ENCODE measurements at places on chromosomes 3 and 15.

- DNase-seq: no peak
Observed at GRCh38 chr3:108432431-108432830, 78.0 kb downstream of the MYH15 start.

GRCh38 chr3:151283907-151284461 lies 5.6 kb upstream of the P2RY14 start:
- no peak for DNase-seq

GRCh38 chr15:52162876-52163275 lies 28.3 kb downstream of the GNB5 start:
- DNase-seq: no peak

DNA sequence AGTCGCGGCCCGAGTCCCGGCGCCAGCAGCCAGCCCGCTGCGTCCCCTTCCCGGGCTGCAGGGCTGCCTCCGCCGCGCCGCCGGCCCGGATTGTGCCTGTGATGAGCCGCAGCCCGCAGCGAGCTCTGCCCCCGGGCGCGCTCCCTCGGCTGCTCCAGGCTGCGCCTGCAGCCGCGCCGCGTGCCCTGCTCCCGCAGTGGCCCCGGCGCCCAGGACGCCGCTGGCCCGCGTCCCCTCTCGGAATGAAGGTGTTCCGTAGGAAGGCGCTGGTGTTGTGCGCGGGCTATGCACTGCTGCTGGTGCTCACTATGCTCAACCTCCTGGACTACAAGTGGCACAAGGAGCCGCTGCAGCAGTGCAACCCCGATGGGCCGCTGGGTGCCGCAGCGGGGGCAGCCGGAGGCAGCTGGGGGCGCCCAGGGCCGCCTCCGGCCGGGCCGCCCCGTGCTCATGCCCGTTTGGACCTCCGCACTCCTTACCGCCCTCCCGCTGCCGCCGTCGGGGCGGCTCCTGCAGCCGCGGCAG lies 1.2 kb downstream of the CHST2 start:
- no peak for DNase-seq

- no peak for DNase-seq
Observed at GRCh38 chr15:83065431-83065830, 1.6 kb downstream of the BTBD1 start.

GRCh38 chr3:6770397-6770690 lies 90.6 kb upstream of the GRM7 start:
- DNase-seq: no peak

DNA sequence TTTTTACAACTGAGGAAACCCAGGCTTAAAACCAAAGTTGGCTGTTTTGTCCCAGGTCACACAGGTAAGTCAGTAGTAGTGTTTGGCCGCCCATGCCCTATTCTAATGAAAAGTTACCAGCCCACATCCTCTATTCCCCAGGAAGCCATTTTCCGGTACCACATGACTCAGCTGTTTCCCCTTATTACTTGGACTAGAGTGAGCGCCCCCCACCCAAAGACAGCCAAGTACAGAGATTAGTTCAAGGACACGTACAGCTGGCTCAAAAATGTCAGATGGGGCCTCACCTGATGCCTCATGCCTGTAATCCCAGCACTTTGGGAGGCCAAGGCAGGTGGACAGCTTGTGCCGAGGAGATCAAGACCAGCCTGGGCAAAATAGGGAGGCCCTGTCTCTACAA lies 8.5 kb upstream of the KLHL6 start:
- no peak for DNase-seq

DNA sequence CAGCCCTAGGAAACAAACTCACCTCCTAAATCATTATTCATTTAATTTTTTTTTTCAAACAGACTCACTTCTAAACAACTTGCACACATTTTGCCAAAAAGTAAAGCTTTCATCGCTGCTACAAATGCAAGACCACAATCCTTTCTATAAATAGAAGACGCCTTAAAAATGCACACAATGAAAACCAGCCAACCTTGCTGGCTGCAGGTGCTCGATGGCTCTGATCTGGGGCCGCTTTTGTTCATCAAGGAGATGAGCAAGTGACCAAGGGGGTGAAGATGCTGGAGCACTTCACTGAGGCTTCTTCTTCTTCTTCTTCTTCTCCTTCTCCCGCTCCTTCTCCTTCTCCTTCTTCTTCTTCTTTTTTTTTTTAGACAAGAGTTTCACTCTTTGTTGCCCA lies 12.7 kb upstream of the SLC6A6 start:
- DNase-seq: no peak

GRCh38 chr15:52124270-52124880 lies 11.8 kb upstream of the BCL2L10 start:
- no peak for DNase-seq

DNA sequence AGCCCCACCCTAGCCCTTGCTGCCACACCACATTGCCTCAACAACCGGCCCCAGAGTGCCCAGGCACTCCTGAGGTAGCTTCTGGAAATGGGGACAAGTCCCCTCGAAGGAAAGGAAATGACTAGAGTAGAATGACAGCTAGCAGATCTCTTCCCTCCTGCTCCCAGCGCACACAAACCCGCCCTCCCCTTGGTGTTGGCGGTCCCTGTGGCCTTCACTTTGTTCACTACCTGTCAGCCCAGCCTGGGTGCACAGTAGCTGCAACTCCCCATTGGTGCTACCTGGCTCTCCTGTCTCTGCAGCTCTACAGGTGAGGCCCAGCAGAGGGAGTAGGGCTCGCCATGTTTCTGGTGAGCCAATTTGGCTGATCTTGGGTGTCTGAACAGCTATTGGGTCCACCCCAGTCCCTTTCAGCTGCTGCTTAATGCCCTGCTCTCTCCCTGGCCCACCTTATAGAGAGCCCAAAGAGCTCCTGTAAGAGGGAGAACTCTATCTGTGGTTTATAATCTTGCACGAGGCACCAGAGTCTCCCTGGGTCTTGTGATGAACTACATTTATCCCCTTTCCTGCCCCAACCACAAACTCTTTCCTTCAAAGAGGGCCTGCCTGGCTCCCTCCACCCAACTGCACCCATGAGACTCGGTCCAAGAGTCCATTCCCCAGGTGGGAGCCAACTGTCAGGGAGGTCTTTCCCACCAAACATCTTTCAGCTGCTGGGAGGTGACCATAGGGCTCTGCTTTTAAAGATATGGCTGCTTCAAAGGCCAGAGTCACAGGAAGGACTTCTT lies 39.1 kb downstream of the MESD start:
- DNase-seq: no peak

- no peak for DNase-seq
Observed at GRCh38 chr15:62886431-62887071, 156.0 kb upstream of the TPM1 start.

GRCh38 chr15:40986820-40987219 lies 33.5 kb downstream of the CHAC1 start:
- DNase-seq: no peak

DNA sequence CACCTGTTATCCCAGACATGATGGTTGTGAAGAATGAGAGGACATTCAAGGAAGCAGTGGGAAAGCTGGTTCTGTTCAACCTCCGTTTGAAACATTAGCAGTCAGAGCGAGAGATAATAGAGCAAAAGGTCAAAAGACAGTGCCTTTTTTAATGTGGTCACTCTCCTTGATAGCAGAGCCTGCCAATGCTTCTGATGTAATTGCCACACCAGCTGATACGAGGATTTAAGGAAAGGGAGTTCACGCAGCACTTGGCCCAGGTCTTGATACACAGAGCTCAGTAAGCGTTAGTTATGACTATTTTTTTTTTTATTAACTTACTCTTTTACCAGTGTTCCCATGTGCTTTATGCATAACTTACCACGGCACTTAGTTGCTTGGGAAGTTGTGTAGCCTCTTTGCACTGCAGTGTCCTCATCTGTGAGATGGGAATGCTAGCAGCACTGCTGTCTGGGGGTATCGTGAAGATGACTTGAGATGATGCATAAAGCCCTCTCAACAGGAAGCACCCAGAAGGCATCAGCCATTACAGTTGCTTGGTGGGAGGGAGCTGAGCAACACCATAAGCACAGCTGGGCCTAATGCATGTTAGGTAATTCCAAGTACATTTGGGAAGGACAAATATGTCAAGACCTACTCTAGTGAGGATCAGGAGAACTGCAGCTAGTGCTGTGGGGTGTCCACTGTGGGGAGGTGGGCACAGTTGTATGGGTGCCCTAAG lies 123.3 kb upstream of the RASGRP1 start:
- no peak for DNase-seq

- DNase-seq: no peak
Observed at GRCh38 chr3:5006755-5007202, 27.5 kb downstream of the BHLHE40 start.

DNA sequence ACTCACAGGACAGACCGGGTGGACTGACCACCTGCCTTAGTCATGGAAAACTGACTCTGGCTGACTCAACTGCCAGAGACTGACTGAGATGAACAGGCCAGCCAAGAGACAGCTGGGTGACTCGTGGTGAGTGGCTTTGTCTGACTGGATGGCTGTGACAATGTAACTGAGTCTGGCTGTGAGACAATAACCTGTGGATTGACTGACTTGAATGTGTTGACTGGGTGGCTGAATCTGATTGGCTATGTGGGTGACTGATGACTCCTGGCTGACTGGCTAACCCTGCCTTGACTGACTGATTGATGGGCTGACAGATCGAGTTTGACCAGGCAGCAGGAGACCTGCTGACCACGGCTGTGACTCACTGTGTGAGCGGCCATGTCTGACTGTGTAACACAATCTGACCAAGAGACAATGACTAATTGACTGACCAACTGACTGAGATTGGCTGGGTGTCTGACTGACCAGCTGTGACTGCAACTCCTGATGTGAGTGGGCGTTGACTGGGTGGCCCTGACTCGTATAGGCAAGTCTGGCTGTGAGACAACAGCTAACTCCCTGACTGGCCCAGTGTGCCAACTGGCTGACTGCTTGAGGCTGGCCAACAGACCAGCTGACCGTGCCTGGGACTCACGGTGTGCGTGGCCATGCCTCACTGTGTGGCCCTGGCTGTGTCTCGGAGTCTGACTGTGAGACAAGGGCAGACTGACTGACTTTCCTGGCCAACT lies 509.1 kb downstream of the SHQ1 start:
- no peak for DNase-seq

- no peak for DNase-seq
Observed at GRCh38 chr15:100152463-100152862, 189.3 kb downstream of the ADAMTS17 start.

DNA sequence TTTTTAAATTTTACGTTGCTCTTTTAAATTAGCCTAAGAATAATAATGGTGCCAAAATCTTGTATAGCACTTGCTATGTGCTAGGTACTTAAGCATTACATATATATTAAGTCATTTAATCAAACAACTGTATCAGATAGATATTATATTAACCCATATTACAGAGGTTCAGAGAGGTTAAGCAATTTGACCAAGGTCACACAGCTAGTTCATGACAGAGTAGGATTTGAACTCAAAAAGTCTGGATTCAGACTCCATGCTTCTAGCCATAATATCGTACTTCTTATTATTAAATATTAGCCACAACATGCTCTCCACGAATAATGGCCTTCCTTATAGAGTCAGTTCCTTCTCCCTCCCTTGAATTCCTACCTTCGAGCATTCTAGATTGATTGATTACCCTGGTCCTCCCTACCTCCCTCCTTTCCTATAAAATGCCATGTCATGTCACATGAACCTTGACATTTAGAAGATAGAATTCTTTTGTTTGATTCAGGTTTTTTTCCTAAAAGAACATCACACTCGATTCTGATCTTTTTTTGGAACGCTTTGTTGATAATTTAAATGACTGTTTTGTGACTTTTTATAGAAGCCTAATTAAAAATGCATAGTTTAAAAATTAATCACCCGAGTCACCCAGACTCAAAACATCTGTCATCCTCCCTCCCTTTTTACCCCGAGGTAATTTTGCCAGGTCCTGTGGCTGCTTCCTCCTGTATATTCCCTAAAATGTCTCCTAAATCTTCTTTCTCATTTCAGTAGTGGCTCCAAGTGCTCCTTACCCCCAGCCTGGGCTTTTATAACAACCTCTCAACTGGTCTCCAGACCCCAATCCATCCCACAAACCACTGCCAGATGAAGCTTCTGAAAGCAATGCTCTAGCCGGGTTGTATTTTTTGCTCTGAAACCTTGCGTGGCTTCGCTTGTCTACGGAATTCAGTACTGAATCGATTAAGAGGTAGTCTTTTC lies 8.5 kb upstream of the PSMD6 start:
- no peak for DNase-seq

DNA sequence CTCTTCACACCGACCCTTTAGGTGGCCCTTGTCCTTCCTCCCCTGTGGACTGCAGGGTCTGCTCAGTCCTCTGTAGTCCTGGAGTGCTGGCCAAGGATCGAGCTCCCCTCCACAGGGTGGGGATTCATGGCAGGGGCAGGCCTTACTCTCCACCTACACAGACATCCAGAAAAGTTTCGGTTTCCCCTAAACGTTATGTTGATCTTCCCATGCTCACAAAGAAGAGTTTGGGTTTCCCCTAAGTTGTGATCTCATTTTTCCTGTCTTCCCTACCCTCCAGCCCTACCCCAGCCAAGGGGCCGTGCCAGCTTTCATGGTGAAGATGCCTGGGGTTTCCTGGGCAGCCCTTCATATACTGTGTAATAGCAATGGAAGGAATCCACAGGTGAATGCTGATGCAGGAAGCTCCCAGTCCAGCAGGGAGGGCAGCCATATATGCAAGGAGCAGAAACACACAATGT lies 10.3 kb downstream of the STOML1 start:
- DNase-seq: no peak

- no peak for DNase-seq
Observed at GRCh38 chr3:123439806-123440580, 8.9 kb downstream of the ADCY5 start.

DNA sequence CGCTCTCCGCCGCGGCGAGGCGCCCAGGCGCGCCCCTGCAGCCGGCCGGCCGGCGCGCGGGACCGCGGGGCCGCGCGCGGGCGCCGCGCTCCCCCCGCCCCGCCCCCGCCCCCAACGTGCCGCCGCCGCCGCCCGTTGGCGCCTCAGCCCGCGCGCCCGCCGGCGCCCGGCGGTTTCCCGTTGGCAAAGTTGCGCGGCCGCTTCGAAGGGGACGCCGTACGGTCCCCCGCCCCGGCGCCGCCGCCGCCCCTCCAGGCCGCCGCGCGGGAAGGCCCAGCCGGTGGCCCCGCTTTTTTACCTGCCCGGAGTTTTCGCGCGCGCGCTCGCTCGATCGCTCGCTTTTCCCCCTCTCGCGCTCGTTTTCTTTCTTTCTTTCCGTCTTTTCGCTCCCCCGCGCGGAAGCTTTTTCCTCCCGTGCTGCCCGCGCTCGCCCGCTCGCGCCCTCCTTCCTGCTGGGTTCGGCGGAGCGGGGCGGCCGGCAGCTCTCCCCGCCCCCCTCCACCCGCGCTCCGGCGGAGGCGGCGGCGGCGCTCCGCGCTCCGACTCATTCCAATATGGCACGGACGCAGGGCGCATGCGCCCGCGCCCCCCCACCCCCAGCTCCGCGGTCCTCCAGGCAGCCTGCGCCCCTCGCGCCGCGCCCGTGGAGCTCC lies at the start of gene SFMBT1:
TSS of gene SFMBT1 (minus strand) at position 556 of the 653 bp plus-strand sequence. CDS start 76,945 bp downstream, outside the sequence.
- DNase-seq: no peak

DNA sequence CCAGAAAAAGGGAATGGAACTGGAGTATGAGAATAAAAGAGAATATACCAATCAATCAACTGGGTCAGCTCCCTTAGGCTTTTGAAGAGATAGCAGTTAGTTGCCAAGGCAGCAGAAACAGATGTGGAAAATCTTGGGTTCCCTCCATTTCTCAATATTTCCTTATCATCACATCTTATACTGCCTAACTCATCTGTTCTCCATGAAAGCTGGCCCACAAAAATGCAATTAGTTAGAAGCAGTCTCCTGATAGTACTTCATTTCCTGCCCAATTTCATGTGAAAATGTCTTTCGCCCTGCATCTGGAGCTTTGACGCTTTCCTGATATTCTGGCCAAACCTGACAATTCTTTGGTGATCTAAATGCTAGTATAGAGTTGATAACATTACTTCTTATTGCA lies 30.1 kb upstream of the SPTSSB start:
- no peak for DNase-seq
